ENCODE measurements at places on chromosomes 2 and 18.

GRCh38 chr2:160651416-160652200, 158.0 kb upstream of the RBMS1 start:
- DNase-seq: no peak

- no peak for DNase-seq
Observed at GRCh38 chr2:31037058-31037457, 101.2 kb downstream of the GALNT14 start.

DNA sequence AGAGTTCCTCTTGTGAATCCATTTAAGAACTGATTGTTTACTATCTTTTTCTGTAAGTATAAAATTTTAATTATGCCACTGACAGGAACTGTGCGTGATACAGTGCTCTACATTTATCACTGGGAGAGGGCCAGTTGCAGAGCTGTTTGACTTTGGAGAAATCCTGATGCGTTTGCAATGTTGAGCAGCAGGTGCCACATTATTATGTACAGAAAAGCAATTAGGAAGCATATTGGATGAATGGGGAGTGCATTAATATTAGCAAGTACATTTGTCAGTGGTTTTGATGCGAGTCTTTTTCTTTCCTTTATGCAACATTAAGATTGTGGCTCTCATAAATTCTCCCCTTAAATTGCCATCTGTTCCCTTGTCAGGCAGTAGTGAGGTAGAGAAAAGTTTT, 302.3 kb upstream of the FANCL start:
- peak; percentile 87 for DNase-seq

GRCh38 chr2:217168496-217168895, 308.6 kb upstream of the TNP1 start:
- no peak for DNase-seq

- DNase-seq: no peak
Observed at GRCh38 chr2:196333397-196333796, 162.0 kb upstream of the STK17B start.

DNA sequence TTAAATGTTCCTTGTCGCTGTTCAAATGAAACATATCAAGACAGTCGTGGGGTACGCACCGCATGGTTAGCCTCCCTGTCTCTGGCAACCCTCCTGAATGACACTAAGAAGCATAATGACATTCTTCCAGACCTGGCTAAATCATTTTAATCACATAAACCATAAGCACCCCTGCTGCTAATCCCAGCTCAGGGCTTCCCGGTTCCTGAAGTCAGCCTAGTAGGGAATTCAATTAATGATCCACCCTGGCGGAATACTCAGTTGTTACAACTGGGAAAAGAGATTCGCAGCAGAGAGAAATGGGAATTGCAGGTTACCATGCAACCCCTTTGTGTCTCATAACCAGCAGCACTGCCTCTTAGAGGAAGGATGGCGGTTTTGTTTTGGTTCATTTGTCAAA, 200.8 kb upstream of the AGAP1 start:
- no peak for DNase-seq

DNA sequence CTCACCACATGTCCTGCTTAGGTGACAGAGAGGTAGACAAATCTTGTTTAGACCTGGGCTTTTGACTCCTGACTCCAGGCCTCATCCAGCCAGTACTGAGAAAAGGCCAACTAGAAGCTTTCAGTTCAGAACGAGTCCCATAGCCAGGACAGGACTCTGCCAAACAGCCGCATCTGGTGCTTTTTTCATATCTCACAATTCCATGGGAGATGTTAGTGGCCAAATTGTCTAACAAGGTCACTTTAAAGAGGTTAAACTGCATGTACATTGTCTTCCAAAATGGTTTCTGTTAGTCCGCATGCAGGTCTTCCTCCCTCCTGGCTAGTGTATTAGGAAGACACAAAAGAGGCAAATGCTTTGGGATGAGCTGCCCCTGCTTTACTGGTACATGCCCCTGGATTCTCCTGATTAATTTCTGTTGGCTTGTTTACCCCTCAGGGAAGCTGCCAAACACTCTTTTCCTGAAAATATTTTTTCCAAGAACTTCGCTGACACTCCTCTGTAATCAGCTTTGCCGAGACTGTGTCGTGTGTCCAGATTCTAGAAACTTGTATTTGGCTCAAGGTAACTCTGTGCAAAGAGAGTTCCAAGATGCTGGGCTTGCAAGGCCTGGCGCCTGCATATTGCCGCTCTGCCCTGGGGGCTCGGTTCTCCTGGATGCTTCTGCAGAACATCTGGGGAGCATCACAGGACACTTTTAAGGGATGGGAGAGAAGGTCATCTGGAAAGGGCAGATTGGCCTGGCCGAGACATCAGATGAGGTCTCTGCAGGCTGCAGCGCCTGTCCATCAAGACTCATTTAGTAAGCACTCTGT, 209.2 kb upstream of the APCDD1 start:
- no peak for DNase-seq
